ENCODE measurements at places on chromosomes 11 and 22.

DNA sequence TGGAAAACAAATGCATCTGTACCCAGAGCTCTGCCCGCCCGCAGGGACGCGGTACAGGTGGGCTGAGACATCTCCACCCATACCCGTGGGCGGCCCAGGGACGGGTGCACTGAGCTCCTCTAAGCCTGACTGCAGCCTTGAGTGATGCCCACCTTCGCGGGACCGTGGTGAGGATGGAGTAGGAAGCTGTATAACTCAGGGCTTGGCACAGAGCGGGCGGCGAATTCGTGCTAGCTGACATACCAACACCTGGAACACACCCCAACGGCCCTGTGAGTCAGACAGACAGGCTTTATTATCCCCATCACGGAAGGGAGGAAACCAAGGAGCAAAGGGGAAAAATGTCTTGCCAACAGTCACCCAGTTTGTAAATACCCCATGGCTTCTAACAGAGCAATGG is 61.9 kb downstream of the SMCO4 start:
- no peak for DNase-seq

- DNase-seq, result peak; percentile 13
Measured at GRCh38 chr11:63212742-63213141, 30.7 kb downstream of the SLC22A25 start.

DNA sequence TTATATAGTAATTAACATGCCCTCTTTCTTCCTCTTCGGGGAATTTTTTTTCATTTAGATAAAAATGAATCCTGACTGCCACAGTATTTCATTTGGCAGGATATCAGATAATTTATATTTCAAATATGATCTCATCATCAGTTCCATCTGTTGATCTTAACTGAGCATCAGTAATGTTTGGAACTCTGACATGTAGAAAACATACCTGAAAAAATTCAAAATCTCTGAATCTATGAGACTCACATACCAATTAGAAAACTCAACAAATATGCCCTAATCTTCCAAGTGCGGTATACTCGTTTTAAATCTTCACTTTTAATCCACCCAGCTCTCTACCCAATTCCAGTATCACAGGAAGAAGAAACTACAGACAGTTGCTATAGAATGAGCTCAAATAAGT is 161.9 kb downstream of the MSANTD4 start:
- DNase-seq, result no peak

GRCh38 chr11:3880724-3881123 is 25.3 kb downstream of the STIM1 start:
- peak; percentile 28 for DNase-seq

DNA sequence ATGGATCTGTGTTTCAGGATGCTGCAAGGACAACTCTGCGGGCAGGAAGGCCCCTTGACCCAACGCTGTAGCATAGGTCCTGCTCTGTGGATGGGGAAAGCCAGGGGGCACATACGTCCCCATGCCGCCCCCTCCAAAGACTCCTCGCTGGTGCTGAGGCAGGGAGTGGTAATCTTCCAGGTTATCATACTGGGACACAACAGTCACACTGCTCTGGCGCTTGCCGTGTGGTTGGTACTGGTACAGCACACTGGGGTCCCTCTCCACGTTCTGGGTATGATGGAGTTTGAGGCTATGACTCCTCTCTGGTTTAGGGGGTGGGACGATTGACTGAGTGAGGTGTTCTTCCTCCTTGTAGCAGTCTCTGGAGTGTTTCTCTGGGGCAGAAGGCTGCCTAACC is 26.2 kb upstream of the TP53AIP1 start:
- DNase-seq, result no peak

GRCh38 chr11:106828976-106829375 is 189.3 kb downstream of the GUCY1A2 start:
- DNase-seq, result no peak

DNA sequence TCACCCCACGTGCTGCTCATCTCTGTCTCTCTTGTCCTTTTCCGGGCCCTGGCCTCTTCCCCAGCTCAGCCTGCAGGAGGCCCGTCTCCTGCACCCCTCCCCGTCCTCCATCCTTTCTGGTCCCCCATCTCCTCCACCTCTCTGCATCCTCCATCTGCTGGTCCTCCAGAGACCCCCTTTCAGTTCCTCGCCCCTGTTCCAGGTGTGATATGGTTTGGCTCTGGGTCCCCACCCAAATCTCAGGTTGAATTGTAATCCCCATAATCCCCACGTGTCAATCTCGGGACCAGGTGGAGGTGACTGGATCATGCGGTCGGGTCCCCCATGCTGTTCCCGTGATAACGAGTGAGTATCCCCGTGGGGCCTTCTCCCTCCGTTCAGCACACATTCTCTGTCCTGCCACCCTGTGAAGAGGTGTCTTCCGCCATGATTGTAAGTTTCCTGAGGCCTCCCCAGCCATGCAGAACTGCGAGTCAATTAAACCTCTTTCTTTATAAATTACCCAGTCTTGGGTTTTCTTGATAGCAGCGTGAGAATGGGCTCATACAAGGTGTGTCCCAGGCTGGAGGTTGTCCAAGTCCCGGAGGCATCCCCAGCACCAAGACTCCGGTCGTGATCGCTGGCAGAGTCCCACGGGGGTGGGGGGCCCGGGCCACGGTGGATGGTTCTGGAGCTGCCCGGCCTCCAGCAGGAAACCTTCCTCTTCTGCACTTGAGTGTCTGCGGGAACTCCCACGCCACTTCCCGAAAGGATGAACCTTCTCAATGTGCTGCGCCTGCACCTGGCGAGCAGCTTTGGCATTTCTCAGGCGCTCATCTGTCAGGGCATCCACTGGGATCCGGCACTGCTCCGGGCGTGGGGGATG is 29.0 kb upstream of the TOLLIP start:
- DNase-seq, result no peak

DNA sequence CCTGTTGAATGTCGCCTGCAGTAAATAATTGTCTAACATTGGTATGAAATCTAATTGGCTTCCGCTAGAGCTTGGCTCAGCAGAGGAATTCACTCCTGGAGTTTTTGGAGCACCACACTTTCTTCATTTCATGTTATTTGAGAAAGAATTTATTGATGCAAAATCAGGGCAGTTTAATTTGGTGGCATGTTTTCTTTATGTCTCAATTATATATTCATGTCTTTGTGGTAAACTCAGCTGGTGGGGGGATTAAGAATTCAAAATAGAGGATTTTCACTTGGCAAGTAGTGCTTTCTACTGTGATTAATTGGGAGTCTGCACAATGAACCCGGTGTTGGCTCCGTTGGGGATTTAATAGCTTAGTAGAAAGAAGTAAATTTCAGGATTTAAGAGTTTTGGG is 784.4 kb downstream of the NTM start:
- DNase-seq, result no peak

- DNase-seq, result no peak
Measured at GRCh38 chr11:35486446-35486845, 39.0 kb downstream of the PAMR1 start.

DNA sequence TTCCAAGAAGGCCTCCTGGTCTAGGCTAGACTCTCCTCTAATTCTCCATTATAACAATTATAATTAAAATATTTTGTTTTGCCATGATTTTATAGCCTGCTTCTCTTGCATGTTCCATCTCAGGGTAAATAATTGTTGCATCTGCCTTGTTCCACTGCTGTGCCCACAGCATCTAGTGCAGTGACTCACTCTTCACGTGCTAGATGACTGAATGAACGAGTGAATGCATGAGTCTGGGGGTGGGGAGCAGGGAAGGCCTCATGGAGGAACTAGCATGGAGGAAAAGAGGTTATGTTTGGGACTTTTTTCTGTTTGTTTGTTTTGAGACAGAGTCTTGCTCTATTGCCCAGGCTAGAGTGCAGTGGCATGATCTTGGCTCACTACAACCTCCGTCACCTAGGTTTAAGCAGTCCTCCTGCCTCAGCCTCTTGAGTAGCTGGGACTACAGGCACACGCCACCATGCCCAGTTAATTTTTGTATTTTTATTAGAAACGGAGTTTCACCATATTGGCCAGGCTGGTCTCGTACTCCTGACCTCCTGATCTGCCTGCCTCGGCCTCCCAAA is 5.2 kb upstream of the OAF start:
- DNase-seq, result peak; percentile 68

GRCh38 chr22:27269751-27270543 is 531.6 kb downstream of the MN1 start:
- DNase-seq, result no peak

GRCh38 chr11:848380-848931 is 5.8 kb downstream of the TSPAN4 start:
- peak; percentile 31 for DNase-seq

DNA sequence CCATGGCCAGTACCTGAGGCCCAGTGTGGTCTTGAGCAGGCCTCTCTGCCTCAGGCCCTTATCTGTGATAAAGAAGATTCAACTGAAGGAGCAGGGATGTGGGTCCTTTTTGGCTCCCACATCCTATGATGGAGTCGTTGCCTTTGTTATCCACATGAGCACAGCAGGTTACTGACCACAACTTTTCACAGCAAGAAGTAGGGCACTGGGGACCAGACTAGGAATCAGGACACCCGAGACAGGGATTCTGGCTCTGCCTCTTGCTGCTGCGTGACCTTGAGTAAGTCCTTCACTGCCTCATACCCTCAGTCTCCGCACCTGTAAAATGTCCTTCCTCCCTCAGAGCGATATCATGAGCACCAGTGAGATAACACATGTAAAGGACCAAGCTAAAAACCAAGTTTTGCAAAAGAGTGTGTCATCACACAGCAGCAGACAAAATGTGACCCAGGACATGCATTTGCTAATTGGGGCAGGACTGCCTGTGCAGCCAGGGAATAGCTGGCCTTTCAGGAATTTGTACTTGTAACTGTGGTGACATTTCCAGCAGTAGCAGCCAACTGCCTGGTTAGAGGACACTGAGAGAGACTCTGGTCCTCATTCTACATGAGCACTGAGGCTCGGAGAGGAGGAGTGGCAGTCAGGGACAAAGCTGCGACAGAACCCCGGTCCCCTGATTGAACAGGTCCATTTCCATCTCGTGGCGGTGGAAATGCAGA is 13.2 kb upstream of the SMIM35 start:
- DNase-seq, result no peak

DNA sequence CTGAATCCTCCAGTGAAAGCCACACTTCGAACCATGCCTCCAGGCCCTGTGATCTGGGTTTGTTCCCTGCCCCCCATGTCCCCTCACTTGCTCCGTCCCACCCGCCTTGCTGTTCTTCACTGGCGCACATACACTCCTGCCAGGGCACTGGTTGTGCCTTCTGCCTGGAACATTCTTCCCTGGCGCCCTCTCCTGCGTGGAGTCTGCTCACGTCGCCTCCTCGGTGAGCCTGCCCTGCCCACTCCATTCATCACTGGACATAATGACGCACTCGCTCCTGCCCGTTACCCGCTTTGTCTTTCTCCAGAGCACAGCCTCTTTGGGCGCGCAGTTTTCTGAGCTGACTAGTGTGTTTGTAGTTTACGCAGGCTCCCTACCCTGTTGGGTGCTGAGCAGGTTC is 21.0 kb upstream of the MIEF1 start:
- DNase-seq, result no peak

GRCh38 chr11:109425554-109425953 is 3.6 kb downstream of the C11orf87 start:
- DNase-seq, result no peak

GRCh38 chr22:38467904-38468442 is at the start of gene KDELR3:
Gene KDELR3 (plus strand): TSS chr22:38468096. CDS start chr22:38468234, 138 bp downstream.
- peak; percentile 78 for DNase-seq

DNA sequence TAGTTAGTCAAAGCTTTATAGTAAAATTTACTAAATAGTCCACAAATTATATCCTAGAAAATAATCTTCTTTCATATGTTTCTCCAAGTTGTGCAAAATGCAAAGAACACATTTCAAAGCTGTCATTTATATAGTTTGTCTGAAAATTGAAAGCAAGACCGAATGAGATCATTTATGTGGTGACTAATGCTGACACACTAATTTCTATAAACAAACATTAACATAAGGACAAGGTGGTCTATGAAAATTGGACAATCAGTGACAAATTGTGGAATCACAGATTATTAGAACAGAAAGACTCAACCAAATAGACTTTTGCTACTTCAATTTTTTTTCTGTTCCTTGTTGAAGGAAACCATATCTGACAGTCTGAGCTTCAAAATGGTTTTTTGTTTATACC is 1056.1 kb downstream of the LRRC4C start:
- DNase-seq, result no peak

GRCh38 chr11:22194306-22194705 is 1.4 kb downstream of the ANO5 start:
- DNase-seq, result no peak

DNA sequence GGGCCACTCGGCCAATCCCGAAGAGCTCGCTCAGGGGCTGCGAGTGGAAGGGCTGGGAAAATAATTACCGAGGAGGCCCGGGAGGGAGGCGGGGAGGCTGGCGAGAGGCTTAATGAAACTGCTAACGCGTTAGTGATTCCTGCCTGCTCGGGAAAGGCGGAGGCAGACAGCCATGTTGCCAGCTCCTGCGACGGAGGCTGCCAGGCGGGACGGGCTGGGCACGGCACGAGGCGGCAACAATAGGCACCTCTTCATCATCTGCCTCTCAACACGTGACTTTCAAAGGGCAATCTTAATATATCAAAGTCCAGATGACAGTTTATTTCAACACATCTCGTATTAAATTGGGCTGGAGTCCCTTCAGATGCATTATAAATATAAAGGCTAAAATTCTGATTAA is 68.0 kb upstream of the TCF20 start:
- no peak for DNase-seq
